ENCODE measurements at places on chromosomes 2 and 18.
A peak's percentile ranks its signal among the peaks of the same experiment; 100 is the strongest.

GRCh38 chr2:31332521-31332920, 82.0 kb downstream of the XDH start:
- peak; percentile 27 for DNase-seq

GRCh38 chr18:3486512-3486911, 36.5 kb downstream of the TGIF1 start:
- no peak for DNase-seq

DNA sequence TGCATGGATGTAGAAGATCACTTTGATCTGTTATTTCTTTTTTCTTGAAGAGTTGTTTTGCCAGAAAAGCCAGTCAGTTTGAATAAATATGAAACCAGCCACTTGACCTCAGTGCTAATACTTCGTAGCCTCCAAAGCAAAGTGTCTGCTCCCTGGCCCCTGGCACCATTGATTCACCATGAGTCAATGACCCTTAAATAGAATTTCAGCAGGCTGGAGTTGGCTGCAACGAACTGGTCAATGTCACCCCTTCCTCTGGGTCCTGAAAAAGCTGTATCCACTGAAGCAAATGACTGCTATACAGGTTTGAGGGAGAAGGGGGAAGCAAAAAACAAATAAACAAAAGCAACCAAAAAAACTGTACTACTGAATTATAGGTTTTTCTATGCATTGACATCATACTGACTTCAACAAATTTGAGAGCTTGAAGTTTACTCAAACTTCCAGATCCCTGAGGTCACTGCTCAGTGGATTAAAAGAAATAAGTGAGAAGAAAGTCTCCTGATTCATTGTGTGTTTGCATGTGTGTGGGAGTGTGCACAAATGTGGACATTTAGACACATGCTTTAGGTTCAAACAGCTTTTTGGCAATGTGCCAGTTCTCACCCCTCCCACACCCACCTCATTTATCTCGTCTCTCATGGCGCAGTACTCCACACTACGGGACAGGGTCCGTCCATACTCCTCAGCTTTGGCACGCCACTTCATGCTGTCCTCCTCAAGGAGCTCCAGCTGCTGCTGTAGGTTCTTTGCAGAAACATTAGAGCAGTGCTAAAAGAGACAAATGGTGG, 58.1 kb upstream of the TTN start:
- no peak for DNase-seq

DNA sequence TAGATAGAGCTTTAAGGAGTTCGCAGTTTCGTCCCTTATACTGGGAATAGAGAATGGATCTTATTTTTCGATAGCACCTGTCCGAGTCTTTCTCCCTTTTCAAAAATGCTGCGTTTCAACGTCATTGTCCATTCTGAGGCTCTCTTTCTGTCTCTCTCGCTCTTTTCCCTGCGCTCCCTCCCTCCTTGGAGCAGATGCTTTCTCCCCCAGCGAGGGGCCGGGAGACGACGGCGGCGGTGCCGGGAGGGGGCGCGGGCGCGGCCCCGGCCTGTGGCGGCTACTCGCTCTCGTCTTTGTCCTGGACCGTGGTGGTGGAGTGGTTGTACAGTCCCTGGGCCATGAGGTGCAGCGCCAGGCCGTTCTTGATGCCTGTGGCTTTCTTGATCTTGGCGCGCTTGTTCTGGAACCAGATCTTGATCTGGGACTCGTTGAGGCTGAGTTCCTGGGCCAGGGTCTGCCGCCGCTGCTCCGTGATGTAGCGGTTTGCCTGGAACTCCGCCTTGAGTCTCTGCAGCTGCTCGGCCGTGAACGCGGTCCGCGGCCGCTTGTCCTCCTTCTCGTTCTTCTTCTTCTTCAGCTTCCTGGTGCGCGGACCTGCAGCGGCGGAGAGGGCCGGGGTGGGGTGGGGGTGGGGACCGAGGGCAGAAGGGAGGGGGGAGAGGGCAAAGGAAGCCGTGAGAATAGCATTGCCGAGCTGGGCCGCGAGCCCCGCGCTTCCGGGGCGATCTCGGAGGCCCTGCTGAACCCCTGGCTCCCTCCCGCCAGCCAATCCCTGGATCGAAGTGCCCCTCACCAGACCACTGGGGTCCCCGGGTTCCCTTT, 4.6 kb downstream of the EN1 start:
- DNase-seq = no peak

DNA sequence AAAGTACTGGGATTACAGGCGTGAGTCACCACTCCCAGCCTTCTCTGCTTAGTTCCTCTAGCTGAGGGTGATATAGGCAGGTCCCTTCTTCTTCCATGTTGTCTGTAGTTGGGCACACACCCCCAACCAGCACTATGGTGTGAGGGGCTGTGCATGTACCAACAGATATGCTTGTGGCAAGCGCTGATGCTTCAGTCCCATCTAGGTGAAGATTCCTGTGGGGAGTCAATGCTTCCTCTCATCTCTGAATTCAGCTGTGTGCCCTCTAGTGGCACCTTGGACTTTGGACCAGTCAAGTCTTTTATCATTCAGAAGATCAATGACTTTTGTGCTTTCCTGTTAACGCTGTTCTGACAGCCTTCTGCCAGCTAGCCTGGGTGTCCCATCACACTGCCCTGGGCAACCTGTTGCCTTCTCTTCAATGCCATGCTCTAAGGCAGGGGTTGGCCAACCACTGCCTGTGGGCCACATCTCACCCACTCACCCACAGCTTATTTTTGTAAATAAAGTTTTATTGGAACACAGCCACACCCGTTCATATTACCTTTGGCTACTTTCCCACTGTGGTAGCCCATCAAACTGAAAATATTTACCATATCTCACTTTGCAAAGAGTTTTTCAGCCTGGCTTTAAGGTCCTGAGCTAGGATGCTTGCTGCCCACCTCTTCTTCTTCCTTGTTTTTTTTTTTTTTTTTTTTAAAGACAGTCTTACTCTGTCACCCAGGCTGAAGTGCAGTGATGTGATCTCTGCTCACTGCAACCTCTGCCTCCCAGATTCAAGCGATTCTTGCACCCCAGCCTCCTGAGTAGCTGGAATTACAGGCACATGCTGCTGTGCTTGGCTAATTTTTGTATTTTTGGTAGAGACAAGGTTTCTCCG, 51.0 kb downstream of the NPAS2 start:
- no peak for DNase-seq

DNA sequence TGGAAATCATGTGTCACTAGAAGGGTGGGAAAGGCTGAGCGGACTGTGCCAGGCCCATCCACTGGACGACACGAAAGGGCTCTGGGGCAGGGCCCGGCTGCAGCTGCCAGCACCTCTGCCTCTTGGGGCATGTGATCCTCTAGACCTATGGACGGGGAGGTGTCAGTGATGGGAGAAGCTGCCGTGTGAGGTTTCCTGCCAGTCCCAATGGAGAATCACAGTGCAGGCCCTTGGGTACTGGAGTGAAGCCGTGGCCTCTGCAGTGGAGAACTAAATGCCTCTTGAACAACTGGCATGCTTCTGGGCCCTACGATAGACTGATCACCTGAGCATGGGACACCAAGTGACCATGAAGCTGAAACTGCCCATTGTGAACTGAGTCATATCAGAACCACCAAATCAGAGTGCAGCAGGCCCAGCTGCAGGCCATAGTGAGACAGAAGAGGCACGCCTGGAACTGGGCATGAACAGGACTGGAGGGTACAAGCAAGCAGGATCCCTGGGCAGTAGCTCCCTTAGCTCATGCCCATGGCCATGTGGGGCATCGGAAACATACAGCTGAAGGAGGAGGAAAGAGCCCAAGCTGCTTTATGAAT, 18.8 kb upstream of the RHOB start:
- DNase-seq = no peak

DNA sequence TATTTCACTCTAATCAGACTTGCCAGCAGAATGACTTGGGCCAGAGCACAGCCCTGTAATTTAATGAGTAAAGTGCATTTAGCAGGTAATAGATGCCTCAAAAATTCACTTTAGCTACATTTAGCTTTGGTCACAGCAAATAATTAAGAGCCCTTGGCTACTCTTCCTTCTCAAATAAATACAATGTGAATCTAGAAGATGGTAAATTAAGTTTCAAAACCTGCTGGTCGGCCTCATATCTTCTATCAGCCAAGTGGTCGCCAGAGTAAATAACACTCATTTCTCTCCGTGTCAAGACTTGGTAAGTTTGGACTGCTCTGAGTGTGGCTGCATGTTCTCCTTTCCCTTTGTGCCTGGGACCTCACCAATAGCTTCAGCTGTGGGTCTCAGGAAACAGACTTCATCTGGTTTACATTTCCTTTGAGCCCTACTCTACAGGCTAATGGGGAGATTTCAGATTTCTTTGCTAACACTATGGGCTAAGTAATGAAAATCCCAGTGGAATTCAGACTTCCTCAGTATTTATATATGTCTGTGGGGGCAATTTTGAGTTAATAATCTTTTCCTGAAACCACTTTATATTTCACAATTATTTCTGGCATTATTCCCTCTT, 375.8 kb downstream of the RBM43 start:
- no peak for DNase-seq

DNA sequence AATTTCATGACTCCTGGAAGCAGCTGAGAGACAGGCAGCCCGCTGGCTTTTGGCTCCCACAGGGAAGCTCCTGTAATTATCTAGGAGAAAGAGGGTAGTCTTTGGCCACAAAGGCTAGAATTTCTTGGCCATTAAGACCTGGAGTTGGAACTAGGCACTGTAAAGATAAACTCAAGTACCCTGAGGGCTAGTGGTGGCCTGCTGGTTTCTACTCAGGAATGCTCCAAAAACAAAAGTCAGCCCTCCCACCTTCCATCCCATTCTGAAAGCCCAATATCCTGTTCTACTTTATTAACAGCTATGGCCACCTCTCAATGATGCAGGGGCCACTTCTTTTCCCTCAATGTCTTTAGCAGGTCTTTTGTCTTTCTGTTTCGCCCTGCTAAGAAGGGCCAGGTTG, 34.0 kb upstream of the CYP26B1 start:
- no peak for DNase-seq

- DNase-seq = no peak
These were observed 43.6 kb downstream of the SRBD1 start for GRCh38 chr2:45567288-45567963.

GRCh38 chr2:181058378-181059269, 78.2 kb downstream of the UBE2E3 start:
- DNase-seq = no peak

- no peak for DNase-seq
These were observed 39.0 kb downstream of the KANSL1L start for GRCh38 chr2:210132239-210132638.

GRCh38 chr2:239736358-239737143, 288.6 kb downstream of the NDUFA10 start:
- no peak for DNase-seq

- no peak for DNase-seq
These were observed 35.4 kb upstream of the DARS1 start for GRCh38 chr2:136020831-136021230.

- no peak for DNase-seq
These were observed 68.3 kb downstream of the TNS1 start for GRCh38 chr2:217934321-217935131.

DNA sequence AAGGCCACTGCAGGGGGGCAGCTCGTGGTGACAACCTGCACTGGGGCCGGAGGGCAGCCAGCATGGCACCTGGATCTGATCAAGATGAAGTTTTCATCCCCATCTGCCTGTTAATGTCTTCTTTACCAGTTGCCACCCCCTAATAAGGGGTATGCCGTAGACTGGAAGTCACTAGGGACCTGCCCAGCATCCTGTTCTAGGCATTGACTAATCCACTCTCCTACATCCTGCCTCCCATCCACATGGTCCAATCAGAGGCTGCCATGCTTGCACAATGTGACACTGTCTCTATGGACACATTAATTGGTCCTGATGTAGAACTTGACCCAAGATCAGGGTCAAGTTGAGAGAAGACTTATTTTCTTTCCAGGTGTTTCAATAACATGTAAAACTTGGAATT, 95.1 kb upstream of the LCLAT1 start:
- DNase-seq = no peak

- DNase-seq = no peak
These were observed 162.7 kb downstream of the EIPR1 start for GRCh38 chr2:3214806-3215404.

DNA sequence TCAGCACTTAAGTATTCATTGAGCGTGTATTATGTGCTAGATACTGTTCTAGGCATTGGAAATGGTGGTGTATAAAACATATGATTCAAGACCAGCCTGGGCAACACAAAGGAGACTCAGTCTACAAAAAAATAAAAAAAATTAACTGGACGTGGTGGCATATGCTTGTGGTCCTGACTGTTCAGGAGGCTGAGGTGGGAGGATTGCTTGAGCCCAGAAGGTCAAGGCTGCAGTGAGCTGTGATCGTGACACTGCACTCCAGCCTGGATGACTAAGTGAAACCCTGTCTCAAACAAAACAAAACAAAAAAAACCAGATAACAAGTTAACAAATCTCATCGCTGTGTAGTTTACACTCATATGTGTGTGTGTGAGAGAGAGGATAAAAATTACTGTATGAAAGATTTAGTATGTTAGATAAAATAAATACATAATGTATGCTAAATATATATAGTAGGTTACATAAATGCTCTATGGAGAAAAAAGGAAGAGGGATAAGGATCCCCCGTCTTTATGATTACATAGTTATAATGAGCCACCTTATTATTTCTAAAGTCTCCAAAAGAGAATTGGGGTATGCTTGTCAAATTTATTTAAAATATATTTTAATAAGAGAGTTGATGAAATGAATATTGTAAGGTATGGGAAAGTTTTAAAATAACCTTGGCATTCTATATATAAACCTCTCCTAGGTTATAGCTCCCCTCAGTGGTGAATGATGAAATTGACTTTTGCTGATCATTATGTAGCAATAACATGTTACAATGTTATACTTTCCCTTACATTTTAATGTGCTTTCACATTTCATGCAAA, 69.2 kb downstream of the EHBP1 start:
- DNase-seq = no peak

- DNase-seq = no peak
These were observed 115.6 kb downstream of the TXNL1 start for GRCh38 chr18:56522816-56523215.

DNA sequence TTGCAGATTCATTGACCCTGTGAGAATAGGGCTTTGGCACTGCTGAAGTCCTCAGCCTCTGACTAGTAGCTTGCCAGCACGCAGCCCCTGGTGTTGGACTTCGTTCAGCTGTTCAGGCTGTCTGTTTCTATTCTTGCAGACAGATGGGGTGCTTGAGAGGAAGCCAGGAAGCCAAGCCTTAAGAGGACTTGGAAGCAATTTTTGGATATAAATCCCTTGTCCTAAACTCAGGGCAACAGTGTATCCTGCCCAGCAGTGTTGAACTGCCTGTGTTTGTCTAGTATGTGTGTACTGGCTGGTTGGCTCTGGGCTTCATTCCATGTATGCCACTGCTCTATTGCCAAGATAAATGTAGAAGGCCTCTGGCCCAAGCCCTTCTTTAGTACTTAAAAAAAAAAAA, 108.6 kb downstream of the COMMD1 start:
- no peak for DNase-seq

DNA sequence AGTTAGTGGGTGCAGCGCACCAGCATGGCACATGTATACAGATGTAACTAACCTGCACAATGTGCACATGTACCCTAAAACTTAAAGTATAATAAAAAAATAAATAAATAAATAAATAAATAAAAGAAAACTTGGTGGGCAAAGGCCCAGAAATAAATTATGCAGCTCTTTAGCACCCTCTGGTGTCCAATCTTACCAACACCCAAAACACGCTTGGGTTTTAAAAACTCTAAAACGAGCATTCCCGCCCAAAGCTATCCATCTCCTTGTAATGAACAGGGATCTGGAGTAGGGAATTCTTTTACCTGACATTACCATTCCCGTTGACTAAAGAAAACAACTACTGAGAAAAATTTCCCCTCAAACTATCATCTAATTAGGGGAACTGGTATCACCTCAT, 2005.9 kb upstream of the CELF4 start:
- DNase-seq = no peak

- no peak for DNase-seq
These were observed 274.7 kb downstream of the TWIST2 start for GRCh38 chr2:239122421-239123110.

- no peak for DNase-seq
These were observed at the start of gene KCNE4 for GRCh38 chr2:223051693-223052289. KCNE4 (plus strand) TSS chr2:223052190; CDS start chr2:223052831, 641 bp downstream.
